ENCODE measurements at places on chromosomes 6 and 20.
A peak's percentile ranks its signal among the peaks of the same experiment; 100 is the strongest.

DNA sequence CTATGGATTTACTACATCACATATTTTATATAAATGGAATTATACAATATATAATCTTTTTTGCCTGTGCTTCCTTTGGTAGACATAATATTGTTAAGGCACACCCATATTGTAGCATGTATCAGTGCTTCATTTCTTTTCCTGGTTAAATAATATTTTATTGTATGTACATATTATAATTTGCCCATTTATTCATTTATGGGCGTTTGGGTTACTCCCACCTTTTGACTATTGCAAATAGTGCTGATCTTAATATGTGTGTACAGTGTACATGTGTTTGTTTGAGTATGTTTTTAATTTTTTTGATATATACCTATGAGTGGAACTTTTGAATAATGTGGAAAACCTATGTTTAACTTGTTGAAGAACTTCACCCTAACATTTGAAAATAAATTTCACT is 804.2 kb downstream of the DHX35 start:
- no peak for DNase-seq

GRCh38 chr6:13433709-13434121 is 53.7 kb downstream of the GFOD1 start:
- no peak for DNase-seq

DNA sequence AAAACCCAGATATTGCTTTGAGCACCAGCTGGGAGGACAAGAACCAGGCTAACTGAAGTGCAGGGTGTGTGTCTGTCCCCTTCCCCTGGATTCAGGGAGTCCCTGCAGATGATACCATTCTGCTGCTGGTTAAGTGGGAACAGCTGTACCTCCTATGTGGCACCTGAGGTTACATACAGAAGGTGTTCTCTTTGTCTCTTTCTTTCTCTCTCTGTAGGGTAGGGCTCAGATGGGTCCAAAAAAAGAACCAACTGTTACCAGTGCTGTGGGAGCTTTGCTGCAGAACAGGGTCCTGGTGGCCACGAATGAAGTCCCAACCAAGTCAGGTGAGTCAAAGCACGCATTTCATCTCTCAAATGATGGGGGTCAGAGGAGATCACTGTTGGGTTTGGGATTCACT is 38.6 kb downstream of the ZC2HC1B start:
- no peak for DNase-seq

GRCh38 chr20:38658879-38659596 is 57.4 kb downstream of the ARHGAP40 start:
- peak; percentile 57 for DNase-seq

DNA sequence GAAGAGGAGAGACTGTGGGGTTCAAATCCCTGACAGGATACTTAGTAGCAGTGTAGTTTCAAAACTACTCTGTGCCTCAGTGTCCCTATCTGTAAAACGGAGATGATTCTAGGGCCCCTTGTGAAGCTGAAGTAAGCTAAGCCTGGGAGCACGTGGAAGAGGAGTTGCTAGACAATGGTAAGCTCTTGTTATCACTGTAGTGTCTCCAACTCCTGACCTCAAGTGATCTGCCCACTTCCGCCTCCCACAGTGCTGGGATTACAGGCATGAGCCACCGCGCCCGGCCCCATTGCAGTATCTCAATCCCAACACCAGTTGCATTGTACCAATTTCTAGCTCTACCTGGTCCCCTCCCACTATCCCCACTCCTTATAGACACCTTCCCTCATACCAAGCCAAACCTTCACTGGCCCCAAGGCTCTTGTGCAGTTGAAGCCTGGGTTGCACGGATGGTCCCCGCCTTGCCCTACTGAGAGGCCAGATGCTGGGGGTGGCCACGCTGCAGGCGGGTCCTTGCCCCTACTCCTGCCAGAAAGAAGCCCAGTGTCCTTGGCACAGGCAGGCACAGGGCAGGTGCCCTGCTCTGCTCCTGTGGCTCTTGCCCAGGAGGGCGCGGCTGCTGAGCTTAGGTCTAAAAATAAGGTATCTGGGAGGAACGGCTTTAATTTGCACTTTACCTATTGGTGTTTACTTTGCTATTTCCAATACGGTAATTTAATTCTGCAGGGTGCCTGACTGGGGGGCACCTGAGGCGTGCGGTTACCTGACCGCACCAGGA is 118.1 kb downstream of the VEGFA start:
- no peak for DNase-seq

DNA sequence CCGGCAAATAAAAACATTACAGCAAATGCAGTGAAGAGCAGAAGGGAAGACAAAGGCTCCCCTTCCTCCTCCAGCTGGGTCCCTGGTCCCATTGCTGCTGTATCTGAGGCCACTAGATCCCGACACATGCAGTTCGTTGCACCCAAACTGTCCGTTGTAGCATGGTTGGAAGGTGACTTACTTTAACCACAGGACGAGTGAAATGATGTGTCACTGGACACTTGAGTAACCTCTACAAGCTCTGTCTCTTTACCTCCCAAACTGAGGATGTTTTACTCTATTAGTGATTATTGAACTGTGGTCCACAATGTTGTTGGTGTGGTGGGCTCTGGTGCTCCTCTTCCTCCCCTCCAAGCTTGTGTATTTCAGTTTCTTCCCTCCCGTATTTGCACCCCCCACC is 46.2 kb upstream of the ARMH2 start:
- no peak for DNase-seq

- DNase-seq, result no peak
Measured at GRCh38 chr6:69825904-69826303, 29.1 kb upstream of the LMBRD1 start.

- no peak for DNase-seq
Measured at GRCh38 chr6:69026243-69026642, 391.2 kb downstream of the ADGRB3 start.

DNA sequence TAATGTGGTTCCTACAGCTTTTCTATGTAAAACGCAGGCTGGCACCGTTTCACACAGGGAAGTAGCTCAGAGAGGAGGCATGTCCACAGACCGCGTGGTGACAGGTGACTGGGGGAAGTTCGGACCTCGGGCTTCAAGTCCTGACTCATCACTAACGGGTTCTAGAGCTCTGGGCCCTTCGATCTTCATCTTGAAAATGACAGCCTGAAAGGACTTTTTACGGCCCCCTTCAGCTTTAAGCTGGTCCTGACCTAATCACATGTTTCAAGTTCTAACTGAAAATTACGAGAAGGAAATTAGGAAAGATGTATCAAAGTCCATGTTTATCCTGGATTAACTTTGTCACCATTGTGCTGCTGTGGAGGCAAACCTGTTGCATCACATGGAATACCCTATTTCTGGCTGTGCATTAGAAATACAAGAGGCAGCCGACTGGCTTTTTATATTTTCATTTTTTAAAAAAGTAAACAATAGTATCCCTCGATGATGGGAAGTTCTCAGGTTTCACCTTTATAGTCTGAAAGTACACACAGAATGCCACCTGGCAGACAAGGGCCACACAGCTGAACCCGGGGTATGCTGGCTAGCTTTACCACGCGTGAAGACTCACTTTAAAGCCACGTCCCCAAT is 2.0 kb downstream of the MAN1A1 start:
- peak; percentile 33 for DNase-seq

- no peak for DNase-seq
Measured at GRCh38 chr6:79302341-79302740, 67.9 kb upstream of the HMGN3 start.

GRCh38 chr20:21453690-21454089 is 56.4 kb upstream of the NKX2-4 start:
- DNase-seq, result no peak

DNA sequence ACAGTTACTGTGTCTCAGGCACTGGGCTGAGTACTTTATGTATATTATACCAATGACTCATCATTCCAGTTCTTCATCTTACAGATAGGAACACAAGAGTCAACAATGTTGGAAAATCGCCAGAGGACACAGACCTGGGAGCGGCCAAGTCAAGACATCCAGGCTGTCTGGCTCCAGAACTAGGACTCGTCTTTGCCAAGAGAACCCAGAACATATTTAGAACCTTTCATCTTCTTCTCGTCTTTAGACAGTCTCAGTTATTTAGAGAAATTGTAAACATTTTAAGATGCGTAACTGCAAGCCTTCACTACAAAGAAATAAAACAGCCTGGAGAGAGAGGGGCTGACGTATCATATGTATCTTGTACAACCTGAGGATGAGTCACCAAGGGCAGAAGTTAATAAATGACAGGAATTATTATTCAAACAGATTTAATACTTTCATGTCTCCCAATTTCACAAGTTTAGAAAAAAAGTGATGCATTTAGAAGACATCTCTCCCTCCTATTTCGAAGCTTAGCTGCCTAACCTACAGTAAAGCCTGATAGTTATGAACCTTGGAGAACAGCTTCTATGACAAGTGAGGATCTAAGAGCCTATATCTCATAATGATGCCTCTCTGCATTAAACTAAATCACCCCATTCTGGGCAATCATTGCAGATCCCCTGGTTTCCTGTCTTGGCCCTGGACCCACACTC is 43.4 kb downstream of the SLC22A3 start:
- DNase-seq, result no peak

DNA sequence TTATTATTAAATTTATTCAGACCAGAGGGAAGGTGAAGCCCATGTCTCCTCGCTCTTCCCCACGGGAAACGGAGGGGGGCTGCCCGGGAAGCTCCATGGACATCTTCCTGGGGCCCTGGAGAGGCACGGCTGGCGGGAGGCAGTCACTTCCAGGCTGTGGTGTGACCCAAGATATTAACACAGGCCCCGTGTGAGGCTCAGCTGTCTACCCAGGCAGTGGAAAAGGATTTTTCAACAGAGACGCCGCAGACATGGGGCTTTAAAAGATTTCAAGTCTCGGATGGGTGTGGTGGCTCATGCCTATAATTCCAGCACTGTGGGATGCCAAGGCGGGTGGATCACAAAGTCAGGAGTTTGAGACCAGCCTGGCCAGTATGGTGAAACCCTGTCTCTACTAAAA is 117.9 kb downstream of the ERMARD start:
- no peak for DNase-seq

DNA sequence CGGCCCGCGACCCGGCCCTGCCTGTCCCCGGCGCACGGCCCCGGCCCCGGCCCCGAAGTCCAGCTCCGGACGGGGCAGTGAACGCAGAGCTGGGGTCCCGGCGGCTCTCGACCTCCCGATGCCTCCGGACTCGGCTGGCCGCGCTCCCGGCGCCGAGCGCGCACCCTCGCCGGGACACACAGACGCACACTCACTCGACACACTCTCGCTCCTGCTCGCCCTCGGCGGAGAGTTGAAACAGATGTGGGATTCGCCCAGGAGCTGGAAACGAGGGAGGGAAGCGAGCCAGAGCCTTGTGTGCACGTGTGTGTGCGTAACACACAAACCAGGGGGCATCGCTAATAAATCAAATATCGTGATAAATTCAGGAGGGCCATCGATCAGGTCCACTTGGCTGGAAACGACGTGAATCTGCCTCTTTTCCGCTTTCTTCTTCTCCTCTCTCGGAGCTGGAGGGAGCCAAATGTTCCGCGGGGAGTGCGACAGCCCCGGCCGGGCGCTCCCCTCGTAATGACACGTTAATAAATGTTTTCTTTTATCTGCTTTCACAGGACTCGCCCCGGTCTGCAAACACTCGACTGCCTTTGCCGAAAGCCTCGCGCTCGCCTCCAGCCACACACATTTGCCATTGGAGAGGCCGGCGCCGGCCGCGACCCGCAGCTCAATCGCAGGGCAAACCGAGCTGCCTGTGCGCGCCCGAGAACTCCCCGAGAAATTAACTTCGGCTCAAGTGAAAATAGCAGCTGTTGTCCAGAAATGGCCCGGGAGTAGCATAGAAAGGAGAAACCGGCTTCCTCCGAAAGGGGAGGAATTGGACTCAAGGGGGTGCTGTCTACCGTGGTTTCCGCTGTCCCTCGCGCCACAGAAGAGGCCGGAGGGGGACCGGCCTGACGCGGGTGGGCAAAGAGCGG is 828 bp upstream of the SULF2 start:
- DNase-seq, result peak; percentile 73
